Lung (tissue), 17 donors: ENCODE measurements at places on chromosomes 12 and 14. TPM values are rescaled to one million over a fixed set of nuclear protein-coding genes. Genes with fewer than 3 reads are reported as not detected.

JKAMP gene
- 21.8 TPM for polyA plus RNA-seq

DNA sequence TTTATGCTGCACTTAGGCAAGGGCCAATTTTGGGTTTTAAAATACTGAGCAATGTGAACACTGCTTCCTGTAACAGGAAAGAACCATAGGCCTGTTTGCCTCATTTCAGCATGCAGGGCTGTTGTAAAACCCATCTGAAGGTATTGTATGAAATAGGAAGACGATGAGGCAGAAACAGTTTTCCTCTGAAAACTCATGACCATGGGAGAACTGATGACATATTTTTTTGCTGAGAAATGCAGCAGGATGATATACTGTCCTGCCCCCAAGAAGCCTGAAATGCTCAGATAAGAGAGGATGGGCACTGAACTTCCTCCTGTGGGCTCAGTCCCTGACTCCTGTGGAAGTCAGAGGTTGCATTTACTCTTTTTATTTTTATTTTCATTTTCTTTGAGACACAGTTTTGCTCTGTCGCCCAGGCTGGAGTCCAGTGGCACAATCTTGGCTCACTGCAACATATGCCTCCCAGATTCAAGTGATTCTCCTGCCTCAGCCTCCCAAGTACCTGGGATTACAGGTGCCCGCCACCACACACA, 17.4 kb downstream of the PYGL start:
- peak; percentile 12 for DNase-seq
- H3K27me3 ChIP-seq = no peaks in the 10 kb centered on the region
- H3K36me3 ChIP-seq = peaks cover 7% of the 10 kb centered on the region
- H3K4me1 ChIP-seq = no peaks in the 10 kb centered on the region

DNA sequence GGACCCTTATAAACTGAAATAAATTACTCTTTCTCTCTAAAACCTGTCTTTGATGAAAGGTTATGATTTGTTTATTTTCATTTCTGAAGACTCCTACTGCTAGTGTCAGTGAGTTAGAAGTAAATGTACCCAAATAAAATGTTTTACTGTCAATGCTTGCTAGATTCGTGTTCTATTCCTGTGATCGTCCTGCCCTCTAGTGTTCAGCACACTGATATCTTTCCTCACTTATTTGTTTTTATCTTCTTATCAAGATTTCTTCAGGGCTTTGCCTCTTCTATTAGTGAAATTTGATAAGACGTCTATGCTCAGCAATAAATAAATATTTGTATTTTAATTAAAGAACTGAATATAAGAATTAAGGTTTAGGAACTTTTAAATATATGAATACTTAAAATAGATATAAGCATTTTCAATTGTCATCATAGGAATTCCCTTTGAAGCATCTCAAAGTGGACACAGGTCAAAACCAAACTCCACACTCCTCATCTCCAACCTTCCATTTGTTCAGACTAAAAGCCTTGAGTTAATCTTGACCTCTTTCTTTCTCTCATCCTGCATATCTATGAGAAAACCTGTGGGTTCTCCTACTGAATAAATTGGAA, 75.8 kb downstream of the C12orf50 start:
- H3K4me1 ChIP-seq = no peaks in the 10 kb centered on the region
- no peaks in the 10 kb centered on the region for H3K36me3 ChIP-seq

DNA sequence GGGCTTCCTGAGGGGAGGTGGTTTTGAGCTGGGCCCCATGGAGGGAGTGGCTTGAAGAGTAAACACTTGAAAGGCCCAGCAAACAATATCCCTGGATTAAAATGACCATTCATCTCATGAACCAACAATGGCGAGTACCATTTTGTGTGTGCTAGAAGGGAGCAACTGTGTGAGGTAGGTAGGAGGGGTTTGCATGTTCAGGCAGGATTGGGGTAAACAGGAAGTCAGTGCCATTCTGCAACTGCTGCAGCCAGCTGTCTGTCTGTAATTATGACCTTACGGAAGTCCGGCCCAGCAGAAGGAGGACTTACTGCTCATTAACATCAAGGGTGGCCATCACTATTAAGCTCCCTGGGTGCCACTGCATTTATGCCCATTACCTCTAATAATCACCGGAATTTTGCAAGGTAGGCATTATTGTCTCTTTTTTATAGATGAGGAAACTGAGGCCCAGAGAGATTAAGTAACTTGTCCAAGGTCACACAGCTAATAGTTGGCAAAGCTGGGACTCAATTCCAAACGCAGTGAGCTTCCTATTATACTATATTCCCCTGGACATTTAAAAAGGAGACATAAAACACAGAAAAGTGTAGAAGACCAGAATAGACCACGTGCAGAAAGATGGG, 16.6 kb upstream of the IFI27L2 start:
- no peaks in the 10 kb centered on the region for H3K27me3 ChIP-seq
- no peak overlapping the region for H3K4me3 ChIP-seq
- H3K4me1 ChIP-seq = peaks cover 8% of the 10 kb centered on the region
- peak; percentile 29 for DNase-seq

GRCh38 chr12:116916714-116917114, 6.0 kb downstream of the FBXW8 start:
- no peaks in the 10 kb centered on the region for H3K27me3 ChIP-seq
- H3K4me1 ChIP-seq = peaks cover 16% of the 10 kb centered on the region
- H3K4me3 ChIP-seq = no peak overlapping the region

GRCh38 chr12:46664761-46665287, 161.0 kb downstream of the SLC38A4 start:
- H3K27ac ChIP-seq = no peak overlapping the region
- H3K27me3 ChIP-seq = no peaks in the 10 kb centered on the region
- DNase-seq = no peak
- peaks cover 7% of the 10 kb centered on the region for H3K4me1 ChIP-seq
